ENCODE measurements at places on chromosomes 1 and 21.

- DNase-seq, result no peak
These were observed 40.3 kb upstream of the SRSF10 start for GRCh38 chr1:24020470-24020869.

DNA sequence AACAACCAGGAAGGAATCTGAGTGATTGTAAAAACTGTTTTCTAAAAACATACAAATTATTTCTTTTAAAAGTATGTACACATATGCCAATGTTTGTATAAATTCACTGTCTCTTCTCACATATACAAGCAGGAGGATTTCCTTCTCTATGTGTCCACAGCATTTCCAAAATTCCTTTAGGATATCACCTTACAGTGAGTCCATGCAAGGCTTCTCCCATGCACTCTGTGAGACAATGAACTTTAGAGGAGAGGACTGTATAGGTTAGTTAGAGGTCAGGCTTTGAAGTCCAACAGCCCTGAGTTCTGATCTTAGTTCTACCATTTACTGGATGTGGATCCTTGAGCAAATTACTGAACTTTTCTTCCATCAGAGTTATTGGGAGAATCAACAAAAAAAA is 34.1 kb upstream of the USH2A start:
- DNase-seq, result no peak

GRCh38 chr1:236868625-236869467 is 73.8 kb downstream of the MTR start:
- DNase-seq, result no peak

DNA sequence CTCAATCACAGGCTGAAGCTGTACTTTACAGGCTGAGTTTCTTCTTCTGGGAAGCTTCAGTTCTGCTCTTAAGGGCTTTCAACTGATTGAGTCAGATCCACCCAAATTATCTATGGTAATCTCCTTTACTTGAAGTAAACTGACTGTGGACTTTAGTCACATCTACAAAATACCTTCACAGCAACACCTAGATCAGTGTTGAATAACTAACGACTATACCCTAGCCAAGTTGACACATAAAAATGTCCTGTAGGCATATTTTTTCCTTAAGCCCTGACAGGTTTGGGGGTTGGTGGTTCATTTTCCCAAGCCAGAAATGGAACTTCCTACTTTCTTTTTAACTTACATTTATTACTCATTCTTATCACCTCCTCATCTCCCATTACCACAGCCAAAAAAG is 42.9 kb upstream of the PRKACB start:
- no peak for DNase-seq

DNA sequence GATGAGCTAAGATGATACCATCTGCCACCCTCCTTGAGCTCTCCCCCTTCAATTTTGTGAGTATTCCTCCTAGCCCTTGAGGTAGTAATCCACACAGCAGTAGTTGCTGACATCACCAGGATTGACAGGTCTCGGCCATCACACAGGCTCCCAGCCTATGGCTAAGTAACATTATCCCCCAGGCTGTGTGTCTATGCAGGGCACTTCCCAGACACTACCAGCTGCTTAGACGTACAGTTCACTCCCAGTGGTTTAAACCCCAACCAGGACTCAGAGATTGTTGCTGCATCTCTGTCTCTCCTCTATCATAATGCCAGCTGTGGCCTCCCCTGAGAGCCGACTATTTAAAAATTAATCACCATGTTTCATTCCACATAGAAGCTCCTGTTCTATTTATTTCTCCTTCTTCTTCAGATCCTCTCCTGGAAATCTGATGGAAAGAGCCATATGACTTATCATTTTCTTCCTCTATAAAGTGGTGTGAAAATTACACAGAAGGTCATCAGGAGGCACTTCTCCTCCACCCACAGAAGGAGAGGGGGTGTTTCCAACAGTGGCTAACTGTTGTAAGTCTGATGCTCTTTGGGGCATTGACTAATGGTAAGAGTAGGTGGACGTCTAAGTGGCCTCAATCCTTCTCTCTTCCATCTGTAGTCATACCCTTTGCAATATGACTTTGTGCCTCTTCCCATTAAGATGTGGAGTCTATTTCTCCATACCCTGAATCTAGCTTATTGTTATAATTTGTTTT is 396.3 kb downstream of the SETD4 start:
- no peak for DNase-seq

DNA sequence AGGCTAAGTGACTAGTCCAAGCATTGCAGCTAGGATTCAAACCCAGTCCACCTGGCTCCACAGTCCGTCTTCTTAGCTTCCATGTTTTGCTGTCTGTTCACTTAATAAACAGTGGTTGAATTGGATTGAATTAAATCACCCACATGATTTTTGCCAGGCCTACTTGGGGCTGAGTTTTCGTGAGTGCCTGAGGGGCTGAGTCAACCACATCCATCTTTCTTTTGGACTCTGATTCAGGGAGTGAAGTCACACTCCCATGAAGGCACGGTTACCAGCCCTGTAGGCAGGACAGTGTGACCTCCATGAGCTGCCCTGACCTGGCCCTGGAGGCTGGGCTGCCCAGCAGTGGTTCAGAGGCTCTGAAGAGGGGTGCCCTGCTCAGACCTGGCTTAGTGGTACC is 123.7 kb downstream of the ACTL8 start:
- DNase-seq, result no peak

DNA sequence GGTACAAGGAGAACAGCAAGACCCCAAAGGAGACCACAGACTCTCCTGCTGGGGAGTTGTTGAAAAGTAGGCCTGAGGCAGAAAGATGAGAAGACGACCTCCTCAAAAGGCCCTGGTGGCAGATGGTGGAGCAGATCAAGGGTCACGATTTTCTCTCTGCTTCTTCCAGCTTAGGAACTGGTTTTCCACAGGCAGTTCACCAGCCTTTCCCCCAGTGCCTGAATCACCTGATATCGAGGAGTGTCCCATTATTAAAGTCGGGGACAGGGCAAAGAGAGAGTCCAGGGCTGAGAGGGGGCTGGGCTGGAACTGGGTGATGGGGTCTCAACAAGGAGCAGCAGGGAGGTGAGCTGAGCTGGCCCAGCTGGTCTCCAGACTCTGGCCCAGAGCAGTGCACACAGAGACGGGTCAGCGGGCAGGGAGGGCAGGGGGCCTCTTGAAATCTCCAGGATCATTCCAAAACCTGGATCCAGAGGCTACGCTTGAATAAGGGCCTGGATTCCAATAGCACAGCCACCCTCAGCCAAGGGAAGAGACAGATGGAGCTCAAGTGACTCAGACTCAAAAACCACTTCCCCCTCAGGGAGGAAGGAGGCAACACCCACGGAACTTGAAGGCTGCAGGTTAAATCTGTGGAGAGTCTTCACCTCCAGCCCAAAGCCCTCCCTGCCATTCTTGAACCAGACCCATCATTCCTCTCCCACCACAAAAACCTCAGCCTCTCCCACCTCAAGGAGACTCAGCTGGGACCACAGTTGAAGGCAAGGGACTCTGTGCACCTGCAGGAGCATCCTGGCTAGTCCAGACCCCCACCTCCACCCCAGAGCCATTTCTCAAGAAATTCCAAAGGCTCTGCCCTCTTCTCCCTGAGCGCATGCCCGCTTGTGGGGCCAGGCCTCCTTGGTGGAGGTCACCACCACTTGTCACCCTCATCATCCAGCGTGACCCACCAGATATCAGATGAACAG is at the start of gene S100A5:
Gene S100A5, minus strand, starts transcription at position 541 of the 968 bp plus-strand sequence. CDS start 743 bp downstream, outside the sequence.
- no peak for DNase-seq

Data from stimulated activated CD4-positive, alpha-beta T cell treated with anti-CD3 and anti-CD28 coated beads, Interleukin-15, amount 100 ng/mL, for 1 hour (primary cell).